ENCODE measurements at places on chromosomes 3 and 15. TPM values are rescaled to one million over a fixed set of nuclear protein-coding genes. Genes with fewer than 3 reads are reported as not detected.

RHCG gene
- 41.0 TPM for total RNA-seq

RAB6B gene
- total RNA-seq = 2.2 TPM

ITPKA gene
- total RNA-seq = 13.2 TPM

VWA5B2 gene
- 0.20 TPM for total RNA-seq

PLSCR5 gene
- not detected for total RNA-seq

SPSB4 gene
- 0.25 TPM for total RNA-seq

HDC gene
- total RNA-seq = 0.05 TPM

CHCHD6 gene
- 20.1 TPM for total RNA-seq

ITIH1 gene
- not detected for total RNA-seq

WDR82 gene
- total RNA-seq = 56.9 TPM

GUCA1C gene
- not detected for total RNA-seq

MORC1 gene
- total RNA-seq = 0.02 TPM

HES1 gene
- total RNA-seq = 9.7 TPM

MGA gene
- 8.4 TPM for total RNA-seq

CA12 gene
- 203 TPM for total RNA-seq

TOPBP1 gene
- total RNA-seq = 26.2 TPM

FBXO40 gene
- not detected for total RNA-seq
